Activated CD4-positive, alpha-beta T cell treated with anti-CD3 and anti-CD28 coated beads, Interleukin-2, amount 50 U/mL, for 1 hour (primary cell): ENCODE measurements at places on chromosomes 11 and 22.

- DNase-seq: no peak
Observed at GRCh38 chr22:39204216-39204615, 40.6 kb downstream of the PDGFB start.

DNA sequence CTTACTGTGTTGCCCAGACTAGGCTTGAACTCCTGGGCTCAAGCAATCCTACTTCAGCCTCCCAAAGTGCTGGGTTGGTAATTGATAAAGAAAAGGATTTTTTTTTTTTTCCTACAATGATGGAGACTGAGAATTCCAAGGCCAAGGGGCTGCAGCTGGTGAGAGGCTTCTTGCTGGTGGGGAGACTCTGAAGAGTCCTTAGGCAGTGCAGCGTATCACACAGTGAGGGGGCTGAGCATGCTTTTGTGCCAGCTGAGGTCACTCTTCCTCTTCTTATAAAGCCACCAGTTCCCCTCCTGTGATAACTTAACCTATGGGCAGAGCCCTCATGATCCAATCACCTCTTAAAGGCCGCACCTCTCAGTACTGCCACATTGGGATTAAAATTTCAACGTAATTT lies 28.2 kb upstream of the CCDC81 start:
- no peak for DNase-seq

DNA sequence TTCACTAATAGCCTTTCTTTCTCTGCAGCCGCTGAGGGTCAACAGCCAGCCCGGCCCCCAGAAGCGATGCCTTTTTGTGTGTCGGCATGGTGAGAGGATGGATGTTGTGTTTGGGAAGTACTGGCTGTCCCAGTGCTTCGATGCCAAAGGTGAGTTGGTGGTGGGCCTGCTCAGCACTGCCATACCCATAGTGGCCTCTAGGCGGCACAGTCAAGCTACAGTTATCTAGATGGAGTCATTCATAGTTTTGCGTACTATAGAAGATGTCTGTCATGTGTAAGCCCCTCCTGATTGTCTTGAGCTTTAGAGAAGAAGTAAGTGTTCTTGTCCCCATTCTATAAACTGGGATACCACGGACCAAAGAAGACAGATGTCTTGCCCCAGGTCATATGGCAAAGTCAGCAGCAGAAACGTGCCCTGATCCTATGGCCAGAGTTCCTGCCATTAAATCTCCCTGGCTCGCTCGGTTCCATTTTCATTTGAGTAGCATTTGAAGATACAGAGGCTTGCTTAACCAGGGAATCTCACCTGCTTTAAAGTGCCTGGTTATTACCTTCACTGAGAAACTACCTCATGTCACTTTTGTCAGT lies 42.1 kb upstream of the CRTAM start:
- peak; percentile 66 for DNase-seq

DNA sequence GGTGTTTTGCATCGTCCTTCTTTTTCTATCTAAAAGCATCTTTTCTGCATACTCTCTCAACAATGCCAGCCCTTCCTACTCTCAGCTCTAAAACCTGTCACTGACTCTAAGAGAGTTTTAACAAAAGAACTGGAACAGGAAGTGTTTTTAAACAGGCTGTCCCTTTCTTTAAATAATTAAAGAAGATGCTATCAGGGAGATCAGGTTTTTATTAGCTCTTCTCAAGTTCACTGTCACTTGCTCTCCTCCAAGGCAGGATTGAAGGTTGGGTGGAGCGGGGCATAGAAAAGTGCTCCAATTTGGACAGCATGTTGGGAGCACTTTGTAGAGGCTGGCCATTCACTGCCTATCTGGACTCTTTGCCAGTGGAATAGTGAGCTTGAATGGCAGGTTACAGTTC lies 56.4 kb upstream of the BARX2 start:
- DNase-seq: no peak

- no peak for DNase-seq
Observed at GRCh38 chr22:47318041-47318737, 555.7 kb downstream of the TBC1D22A start.

GRCh38 chr11:64859542-64860414 lies 15.3 kb upstream of the CDC42BPG start:
- DNase-seq: peak; percentile 41

GRCh38 chr11:134786636-134787035 lies 374.6 kb upstream of the B3GAT1 start:
- DNase-seq: no peak

GRCh38 chr11:36109850-36110606 lies 166.2 kb downstream of the LDLRAD3 start:
- no peak for DNase-seq

GRCh38 chr22:42902875-42903510 lies 45.9 kb upstream of the ARFGAP3 start:
- DNase-seq: no peak

GRCh38 chr22:25002241-25002985 lies 49.9 kb downstream of the KIAA1671 start:
- DNase-seq: no peak

DNA sequence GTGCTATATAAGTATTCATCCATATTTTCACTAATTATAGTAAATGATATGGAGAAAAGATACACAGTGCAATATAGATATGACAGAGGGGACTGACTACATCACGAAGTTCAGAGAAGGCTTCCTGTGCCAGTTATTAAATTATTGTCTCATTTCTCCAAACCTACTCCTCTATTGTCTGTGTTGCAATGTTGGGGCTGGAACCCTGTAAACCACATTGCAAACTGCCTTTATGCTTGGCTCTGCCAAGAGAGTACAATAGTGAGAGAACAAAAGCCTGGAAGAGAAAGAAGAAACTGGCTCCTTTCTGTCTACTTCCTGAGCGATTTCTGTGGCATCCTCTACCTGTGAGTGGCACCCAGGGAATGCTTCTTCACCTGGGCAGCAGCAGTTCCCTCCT lies 46.4 kb downstream of the ME3 start:
- no peak for DNase-seq

DNA sequence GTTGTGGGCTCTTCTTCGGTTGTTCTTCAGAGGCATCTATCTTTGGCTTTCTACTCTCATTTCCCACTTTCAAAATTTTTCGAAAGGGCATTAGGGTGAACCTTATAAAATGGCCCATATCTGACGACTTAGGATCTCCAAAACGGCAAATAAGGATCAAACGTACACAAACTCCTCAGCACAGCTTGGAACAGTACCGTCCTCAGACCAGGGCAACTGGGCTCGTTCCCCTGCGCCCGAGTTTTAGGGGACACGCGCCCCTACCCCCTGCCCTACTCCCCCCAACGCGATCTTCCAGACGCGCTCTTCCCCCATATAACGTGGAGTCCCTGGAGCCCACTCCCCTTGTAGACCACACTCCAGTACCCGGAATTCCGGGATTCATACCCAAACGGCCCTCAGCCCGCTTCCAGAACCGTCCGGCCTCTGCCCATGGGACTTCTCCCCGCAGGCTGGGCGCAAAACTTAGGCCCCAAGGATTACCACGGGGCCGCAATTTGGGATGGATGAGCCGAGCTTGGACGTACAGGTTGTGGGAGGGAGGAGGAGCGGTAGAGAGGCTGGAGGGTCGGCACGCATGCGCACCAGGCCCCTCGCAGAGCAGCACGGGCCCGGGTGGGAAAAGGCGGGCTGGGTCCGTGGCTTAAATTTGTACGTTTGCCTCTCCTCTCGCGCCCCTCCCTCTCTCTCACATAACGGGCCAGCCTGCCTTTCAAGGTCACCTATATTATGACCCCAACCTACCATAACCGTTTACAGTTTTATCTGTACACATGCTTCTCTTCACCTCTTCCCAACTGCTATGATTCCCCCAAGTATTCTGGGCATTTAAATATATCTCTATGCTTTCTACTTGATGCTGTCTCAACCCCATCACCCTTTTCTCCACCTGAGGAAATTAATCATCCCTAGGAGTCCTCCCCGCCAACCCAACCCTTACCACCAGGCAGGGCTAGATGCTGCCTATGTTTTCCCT lies 3.4 kb downstream of the CCDC89 start:
- peak; percentile 53 for DNase-seq

DNA sequence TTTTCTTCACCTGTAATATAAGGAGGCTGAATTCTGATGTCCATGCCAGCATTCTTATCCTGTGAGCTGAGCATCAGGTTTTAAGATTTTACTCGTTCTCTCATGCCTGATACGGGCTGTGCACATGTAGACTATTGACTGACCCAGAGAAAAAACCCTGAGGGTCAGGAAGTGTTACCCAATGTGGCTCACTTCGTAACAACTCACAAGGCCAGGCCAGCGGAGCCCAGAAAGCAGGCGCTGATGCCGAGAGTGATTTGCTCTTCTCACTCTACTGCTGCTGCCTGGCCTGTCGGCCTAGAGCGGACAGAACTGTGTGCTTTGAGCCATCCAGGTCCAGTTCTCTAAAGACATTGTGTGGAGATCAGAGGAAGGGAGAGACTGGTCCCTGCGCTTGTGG lies 10.8 kb downstream of the THYN1 start:
- no peak for DNase-seq

DNA sequence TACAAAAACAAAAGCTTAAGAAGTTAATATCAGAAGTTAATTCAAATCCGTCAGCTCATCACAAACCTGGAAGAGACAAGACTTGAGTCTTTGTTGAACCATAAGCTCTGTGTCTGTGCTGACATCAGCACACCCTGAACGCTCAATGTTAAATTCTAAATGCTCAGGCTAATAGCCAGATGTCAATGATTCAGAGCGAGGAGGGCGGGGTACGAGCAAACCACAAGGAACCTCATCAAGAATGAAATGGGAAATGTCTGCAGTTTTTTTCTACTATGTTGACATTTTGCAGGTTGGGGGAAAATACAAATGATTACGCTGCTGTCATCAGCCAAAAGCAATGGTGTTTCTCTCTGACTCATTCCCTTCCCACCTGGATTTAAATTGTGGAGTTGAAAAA lies 1057.2 kb downstream of the NTM start:
- DNase-seq: no peak

DNA sequence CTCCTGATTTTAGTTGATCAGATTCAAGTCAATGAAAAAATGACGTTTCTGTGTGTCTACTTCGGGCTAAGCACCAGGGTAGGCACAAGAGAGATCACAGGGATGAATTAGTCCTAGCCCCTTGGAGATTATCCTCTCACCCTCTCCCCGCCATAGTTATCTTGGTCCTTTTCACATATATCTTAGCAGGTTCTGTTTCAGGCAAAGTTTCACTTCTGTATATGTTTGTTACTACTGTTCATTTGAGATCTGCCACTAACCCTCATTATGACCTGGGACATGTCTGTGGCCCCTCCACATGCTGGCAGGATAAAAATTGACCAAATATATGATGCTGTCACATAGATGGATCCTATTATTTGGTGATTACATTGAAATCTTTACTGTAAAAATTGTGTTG lies 186.1 kb downstream of the AASDHPPT start:
- no peak for DNase-seq

GRCh38 chr11:66728693-66729385 lies at the start of gene SPTBN2:
SPTBN2 (minus strand) TSS chr11:66729216; CDS start chr11:66721240, 7,976 bp downstream.
- DNase-seq: no peak

DNA sequence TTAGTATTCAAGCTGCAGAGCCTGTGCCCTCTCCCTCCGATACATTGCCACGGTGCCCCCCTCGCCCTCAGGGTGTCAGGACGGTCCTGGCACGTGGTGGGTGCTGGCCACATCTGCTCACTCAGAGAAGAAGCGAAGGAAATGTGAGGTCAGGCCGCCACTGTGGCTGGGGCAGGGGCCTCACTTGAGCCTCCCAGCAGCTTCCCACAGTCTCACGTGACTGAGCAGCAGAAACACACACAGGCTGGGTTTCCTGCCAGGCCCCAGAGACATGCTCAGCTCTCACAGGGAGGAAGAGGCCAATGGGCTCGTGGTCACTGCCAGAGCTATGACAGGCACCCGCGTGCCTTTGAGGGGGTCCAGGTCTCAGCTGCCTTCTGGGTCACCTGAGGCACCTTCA lies 37.9 kb upstream of the PRR5 start:
- DNase-seq: peak; percentile 26

DNA sequence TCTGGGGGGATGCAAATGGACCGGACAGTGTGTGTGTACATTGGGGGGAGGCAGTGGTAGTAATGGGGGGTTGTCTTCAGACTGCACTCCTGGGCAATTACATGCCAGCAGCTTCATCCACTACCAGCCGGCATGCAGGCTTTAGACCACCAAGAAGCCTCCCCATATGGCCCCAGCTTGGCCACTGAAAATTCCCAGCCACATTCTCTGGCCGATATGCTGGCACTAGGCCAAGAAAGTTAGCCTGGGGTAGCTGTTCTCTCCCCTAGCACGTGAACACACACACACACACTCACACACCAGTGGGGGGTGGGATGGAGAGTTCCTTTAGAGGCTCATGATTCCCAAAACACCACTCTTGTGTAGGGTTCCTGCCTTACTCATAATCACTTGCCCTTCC lies 3.6 kb upstream of the ROBO3 start:
- no peak for DNase-seq

GRCh38 chr11:72267956-72268617 lies 24.1 kb upstream of the PHOX2A start:
- DNase-seq: no peak

DNA sequence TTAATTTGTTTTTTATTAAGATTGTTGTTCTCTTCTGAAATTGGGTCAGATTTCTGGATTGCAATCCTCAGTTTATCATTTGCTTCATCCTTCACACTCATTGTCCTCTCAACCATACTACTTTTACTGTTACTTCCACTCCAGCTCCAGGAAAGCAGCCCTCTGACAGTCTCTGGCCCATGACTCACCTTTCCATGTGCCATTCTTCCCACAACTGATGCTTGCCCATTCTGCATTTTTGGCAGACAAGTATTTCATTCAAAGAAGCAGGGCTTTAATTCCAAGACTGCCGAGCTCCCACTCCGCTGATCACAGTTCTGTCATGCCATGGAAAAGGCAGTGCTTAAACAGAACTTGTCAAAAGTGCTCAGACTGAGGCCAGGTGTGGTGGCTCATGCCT lies 139.2 kb downstream of the WNT11 start:
- no peak for DNase-seq

GRCh38 chr11:15229069-15229468 lies 114.3 kb downstream of the INSC start:
- no peak for DNase-seq

GRCh38 chr11:119594639-119595249 lies 134.3 kb downstream of the NECTIN1 start:
- no peak for DNase-seq

DNA sequence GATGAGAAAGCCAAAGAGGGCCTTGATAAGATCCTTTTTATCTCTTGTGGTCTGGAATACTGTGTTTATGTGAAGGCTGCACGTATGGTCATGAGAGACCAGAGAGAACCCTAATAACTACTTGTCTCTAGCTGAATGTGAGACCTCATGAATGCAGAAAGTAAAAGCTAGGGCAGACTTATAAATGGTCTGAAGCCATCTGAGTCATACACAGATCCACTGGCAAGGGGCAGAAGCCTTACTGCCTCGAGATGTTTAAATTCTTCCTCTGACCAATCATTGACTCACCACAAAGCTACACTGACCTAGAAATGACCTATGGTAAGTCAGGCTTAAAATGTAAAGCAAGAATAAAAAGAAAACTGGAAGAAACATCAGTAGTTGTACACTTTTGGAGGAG lies 22.7 kb upstream of the OR4B1 start:
- DNase-seq: no peak

DNA sequence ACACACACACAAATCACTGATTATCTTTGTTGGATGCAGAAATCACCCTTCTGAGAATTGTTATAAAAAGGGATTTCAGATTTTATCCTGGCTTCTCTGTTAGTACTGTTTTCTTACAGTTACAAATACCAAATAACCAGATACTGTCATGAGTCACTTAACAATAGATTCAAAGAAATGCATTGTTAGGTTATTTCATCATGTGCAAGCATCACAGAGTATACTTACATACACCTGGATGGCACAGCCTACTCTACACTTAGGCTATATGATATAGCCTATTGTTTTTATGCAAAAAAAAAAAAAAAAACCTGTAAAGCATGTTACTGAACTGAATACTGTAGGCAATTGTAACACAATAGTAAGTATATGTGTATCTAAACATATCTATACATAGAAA lies 319.2 kb upstream of the ARHGAP42 start:
- no peak for DNase-seq
